NCI-H345 (cell line): ENCODE measurements at places on chromosomes 1 and 21.

- DNase-seq: no peak
These were observed 62.2 kb upstream of the SLC45A1 start for GRCh38 chr1:8255712-8256111.

DNA sequence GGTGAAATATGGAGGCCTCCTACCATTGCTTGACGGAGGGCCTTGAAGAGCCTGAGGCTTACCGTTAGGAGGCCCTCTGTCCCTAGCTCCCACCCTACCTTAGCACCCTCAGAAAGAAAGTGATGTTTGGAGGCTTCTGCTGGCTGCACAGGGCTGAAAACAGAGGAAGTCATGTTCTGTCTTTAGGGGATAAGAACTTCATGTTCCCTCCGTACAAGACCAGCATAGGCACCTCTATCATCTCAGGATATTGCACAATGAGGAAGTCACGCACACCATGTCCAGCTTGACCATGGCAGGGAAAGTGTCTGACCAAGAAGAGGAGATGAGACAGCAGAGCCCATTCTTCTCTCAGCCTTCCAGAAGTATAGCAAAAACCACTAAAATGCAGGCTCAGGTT lies 13.8 kb downstream of the ADORA3 start:
- no peak for DNase-seq

GRCh38 chr21:30271156-30271555 lies 11.6 kb downstream of the KRTAP24-1 start:
- DNase-seq: no peak

DNA sequence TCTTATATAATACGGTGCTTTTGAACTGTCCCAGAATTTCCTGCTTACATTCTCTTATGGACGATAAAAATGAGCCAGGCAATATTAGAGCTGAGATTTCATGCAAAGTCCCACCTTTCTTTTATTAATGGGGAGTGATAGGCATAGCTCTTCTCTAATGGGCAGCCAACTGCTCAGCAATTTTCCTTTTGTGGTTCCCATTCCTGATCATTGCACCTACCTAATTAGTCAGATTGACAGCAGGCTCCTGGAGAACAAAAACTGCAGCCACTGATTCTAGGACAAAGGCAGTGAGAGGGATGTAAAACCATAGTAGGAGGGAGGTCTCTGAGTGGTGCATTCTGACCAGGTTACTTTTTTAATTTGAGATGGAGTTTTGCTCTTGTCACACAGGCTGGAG lies 110.4 kb downstream of the UCK2 start:
- DNase-seq: no peak

GRCh38 chr1:156246241-156246780 lies 1.5 kb downstream of the PAQR6 start:
- no peak for DNase-seq

GRCh38 chr1:52122384-52122783 lies 19.5 kb upstream of the ZFYVE9 start:
- DNase-seq: no peak

GRCh38 chr21:21046063-21046462 lies 47.9 kb downstream of the NCAM2 start:
- no peak for DNase-seq

DNA sequence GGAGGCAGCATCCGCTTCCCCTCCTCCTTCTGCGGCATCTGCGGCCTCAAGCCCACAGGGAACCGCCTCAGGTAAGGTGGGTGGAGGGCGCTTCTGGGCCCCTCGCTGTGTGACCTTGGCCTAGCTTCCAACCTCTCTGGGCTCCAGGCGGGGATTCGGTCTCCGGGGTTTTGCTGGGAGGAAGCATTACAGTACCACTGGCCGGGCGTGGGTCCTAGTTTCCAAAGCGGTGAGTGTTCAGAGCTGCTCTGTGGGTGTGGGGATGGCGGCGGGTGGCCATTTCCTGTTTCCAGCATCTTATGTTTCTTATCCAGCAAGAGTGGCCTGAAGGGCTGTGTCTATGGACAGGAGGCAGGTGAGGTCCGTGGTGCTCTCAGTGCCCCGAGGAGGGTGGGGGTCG lies 11.6 kb downstream of the FAAH start:
- no peak for DNase-seq

GRCh38 chr21:44820851-44821250 lies 3.0 kb upstream of the SUMO3 start:
- DNase-seq: no peak

DNA sequence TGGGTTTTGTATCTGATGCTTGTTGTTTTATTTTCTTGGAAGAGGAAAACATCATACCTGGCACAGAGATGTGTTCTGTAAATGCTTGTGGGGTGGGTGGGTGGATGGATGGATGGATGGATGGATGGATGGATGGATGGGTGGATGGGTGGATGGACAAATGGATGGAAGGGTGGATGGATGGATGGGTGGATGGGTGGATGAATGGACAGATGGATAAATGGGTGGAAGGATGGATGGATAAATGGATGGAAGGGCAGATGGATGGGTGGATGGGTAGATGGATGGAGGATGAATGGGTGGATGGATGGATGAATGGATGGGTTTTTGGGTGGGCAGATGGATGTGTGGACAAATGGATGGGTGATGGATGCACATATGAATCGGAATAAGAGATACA lies 111.5 kb downstream of the PDE9A start:
- DNase-seq: no peak

- peak; percentile 68 for DNase-seq
These were observed 38.2 kb upstream of the PKP1 start for GRCh38 chr1:201245082-201245481.

GRCh38 chr1:29973406-29973805 lies 737.1 kb downstream of the PTPRU start:
- no peak for DNase-seq

GRCh38 chr1:100322436-100323211 lies 29.7 kb upstream of the CDC14A start:
- no peak for DNase-seq

DNA sequence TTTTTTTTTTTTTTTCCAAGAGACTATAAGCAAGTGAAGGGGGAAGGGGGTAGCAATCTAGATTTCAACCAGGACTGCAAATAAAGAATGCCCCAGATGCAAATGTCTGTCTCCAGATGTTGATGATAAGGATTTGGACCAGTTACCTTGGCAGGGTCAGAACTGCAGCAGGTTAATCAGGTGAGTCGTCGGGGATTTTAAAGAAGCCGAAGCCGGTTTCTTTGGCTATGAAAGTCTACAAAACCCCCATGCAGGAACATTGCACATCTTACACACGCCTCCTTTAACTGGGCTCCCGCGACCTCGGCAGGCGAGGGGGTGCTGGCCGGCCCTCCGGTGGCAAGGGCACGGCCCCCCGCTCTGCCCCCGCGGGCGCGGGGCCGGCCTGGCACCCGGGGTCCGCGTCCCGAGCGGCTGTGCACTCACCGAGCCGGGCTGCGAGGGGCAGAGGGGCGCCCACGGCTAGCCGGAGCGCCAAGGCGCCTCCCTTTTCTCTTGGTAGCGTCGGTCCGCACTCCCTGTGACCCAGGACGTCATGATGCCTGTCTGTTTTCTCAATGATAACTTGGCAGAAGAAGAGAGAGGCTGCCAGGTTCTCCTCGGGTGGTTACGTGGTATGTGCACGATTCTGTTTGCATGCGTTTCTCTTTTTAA lies 366.3 kb upstream of the ESRRG start:
- DNase-seq: peak; percentile 45

DNA sequence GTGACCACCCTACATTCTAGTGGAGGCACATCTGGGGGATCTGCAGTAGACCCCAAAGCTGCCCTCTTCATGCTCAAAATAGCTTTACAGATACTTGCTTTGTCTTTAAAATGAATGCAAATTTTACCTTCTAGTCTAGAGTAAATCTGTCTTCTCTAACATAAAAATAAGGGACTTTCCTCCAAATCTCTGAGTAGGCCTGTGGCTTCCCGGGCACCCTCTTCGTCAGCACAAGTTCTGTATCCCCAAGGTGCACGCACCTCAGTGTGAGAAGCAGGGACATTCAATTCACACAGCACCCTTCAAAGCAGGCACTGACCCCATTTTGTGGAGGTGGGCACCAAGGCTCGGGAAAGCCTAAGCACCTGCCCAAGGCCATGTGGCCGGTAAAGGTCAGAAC lies 19.0 kb downstream of the MEF2D start:
- no peak for DNase-seq

GRCh38 chr1:200336101-200336845 lies 73.6 kb downstream of the ZNF281 start:
- DNase-seq: no peak

- no peak for DNase-seq
These were observed 53.7 kb downstream of the CACHD1 start for GRCh38 chr1:64523413-64524337.

DNA sequence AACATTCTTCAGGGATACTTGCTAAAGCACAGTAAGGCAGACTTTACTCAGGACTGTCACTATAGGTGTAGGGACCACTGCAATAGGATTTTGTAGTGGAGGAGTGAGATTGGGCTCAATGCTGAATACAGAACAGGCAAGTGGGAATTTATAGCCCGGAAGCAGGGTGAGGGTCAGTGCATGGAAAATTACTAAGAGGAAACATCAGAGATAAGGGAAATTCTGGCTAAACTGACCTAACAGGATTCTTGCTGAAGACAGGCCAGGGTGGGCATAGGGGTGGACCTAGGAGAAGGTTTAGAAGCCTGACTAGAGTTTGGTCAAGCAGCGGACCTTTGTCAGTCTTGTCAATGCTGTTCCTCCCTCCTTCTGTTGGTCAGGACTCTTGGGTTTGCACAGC lies 20.8 kb upstream of the ZNF362 start:
- no peak for DNase-seq

- DNase-seq: no peak
These were observed 18.9 kb downstream of the NOS1AP start for GRCh38 chr1:162088281-162088969.

- DNase-seq: no peak
These were observed 38.8 kb upstream of the FAM3B start for GRCh38 chr21:41277846-41278245.

DNA sequence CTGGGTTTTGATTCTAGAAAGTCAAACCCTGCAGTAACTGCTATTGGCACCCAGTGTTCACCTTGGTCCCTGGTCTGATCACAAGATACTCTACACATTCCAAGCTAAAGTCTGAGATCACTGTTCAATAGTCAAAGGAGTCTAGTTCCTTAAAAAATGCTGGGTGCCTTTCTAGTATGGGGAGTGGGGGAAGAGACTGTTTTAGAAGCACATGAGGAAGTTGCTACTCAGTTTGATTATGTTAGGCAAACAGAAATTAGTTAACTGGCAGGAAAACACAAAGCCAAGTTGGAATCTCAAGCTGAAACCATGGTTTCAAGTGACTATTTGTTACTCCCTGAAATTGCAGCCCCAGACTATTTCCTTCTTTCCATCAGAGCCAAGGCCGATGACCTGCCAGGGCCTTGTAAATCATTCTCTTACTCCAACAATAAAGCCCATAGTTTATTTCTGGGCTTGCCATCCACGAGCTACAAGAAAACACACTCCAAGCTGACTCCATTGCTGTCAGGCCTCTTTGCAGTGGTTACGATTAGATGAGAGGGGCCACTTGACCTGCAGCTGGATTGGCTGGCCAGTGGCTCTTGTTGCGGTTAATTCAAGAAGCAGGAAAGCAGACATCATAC lies 21.1 kb upstream of the VTCN1 start:
- DNase-seq: no peak

GRCh38 chr1:6205849-6206519 lies at the start of gene RNF207:
Gene RNF207 (plus strand): TSS chr1:6206119. CDS start chr1:6206536, 417 bp downstream.
- DNase-seq: peak; percentile 63

DNA sequence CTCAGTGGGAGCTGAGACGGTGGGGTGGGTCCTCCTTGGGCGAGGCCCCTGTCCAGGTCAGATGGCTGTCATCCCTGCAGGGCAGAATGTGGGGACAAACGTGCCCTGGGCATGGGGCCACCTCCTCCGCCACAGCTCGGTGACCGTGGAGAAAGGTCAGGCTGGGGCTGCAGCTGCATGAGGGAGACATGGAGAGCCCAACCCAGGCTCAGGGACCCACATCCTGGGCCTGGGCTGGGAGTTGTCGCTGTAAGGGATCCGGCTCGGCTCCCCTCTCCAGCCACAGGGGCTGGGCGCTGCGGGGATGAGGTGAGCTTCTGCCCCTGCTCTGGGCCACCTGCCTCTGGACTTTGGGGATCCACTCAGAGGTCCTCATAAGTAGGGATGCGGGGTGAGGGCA lies 518 bp upstream of the PLCH2 start:
- no peak for DNase-seq
